CD8-positive, alpha-beta memory T cell (primary cell): ENCODE measurements at places on chromosomes 13 and 19. TPM values are rescaled to one million over a fixed set of nuclear protein-coding genes. Genes with fewer than 3 reads are reported as not detected.

The MRPL4 gene
- 149 TPM for total RNA-seq

The SIGLEC5 gene
- total RNA-seq, result 0.13 TPM

The DNASE2 gene
- 22.4 TPM for total RNA-seq

The ZNF175 gene
- total RNA-seq, result 11.6 TPM

The MATK gene
- total RNA-seq, result 28.1 TPM

- DNase-seq, result no peak
Measured at GRCh38 chr13:47726394-47726793, 274.7 kb downstream of the SUCLA2 start.

DNA sequence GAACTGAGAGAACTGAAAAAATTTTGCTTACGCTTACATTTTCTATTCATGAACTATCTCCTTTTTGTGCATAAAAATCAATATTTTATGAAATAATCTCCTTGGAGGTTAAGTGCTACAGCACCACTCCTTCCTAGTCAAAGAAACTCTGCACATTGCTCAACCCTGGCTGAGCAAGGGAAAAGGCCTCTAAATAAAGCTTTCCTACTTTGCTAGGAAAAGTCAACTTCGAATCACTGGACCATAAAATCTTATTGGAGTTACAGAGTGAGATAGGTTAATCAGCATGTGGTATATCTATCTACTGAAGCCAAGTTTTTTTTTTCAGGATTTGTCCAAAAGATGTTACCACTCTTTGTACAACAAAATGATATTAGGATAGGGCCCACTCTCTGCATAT, 57.5 kb upstream of the HMGB1 start:
- DNase-seq, result no peak

- DNase-seq, result no peak
Measured at GRCh38 chr13:46097015-46097414, 7.8 kb downstream of the CPB2 start.

- no peak for DNase-seq
Measured at GRCh38 chr19:4503132-4503824, 15.0 kb downstream of the PLIN4 start.

DNA sequence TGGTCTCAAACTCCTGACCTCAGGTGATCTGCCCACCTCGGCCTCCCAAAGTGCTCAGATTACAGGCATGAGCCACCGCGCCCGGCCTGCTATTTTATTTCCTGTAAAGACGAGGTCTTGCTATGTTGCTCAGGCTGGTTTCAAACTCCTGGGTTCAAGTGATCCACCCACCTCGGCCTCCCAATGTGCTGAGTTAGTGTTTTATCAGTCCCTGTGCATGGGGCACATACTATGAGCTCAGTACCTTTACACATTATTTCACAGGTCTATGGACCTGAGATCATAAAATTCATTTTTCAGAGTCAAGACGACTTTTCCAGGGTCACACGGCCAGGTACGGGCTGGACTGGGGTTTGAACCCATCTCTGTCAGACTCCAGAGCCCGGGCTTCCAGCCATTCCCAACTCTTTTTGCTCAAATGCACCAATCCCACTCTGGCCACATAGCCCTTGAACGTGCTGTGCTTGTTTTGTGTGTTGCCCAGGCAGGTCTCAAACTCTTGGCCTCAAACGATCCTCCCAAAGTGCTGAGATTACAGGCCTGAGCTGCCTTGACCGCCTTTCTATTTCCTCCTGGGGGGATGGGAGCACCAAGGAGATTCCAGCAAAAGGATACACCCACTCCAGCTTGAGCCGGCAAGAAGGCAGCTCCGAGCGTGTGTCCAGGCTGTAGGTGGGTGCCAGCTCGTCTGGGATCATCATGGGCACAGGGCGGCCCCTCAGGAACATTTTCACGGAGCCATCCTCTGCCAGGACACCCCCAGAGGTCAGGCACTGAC, 1.1 kb downstream of the EML2 start:
- no peak for DNase-seq

DNA sequence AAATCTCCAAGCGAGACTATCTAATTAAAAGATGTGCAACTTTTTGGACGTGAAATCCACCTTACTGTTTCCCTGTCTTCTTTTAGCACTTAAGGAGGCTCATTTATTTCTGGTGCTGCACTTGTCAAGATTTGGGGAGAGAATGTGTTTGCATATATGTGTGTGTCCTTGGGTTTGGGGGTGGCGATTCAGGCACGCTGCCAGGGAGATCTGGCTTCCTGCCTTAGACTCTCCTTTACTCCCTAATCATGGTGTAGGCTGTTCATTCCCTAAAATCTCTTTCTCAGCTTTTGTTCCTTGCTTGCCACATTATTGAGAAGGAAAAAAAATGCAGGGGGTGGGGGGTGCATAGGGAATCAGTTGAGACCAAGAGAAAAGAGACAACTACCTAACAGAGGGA, 271.2 kb downstream of the DCLK1 start:
- no peak for DNase-seq

DNA sequence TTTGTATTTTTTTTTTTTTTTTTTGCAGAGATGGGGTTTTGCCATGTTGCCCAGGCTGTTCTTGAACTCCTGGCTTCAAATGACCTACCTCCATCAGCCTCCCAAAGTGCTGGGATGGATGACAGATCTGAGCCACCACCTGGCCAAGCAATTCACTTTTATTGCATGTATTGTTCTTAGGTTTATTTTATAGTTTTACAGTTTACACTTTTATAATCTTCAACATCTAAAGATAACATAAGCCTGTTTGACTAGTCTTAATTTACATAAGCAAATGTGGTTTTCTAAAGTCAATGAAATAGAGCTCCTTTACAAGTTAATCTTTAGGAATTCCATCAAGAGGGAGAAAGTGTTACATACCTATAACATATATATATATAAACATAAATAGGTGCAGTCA, 9.5 kb upstream of the MPV17L2 start:
- no peak for DNase-seq

DNA sequence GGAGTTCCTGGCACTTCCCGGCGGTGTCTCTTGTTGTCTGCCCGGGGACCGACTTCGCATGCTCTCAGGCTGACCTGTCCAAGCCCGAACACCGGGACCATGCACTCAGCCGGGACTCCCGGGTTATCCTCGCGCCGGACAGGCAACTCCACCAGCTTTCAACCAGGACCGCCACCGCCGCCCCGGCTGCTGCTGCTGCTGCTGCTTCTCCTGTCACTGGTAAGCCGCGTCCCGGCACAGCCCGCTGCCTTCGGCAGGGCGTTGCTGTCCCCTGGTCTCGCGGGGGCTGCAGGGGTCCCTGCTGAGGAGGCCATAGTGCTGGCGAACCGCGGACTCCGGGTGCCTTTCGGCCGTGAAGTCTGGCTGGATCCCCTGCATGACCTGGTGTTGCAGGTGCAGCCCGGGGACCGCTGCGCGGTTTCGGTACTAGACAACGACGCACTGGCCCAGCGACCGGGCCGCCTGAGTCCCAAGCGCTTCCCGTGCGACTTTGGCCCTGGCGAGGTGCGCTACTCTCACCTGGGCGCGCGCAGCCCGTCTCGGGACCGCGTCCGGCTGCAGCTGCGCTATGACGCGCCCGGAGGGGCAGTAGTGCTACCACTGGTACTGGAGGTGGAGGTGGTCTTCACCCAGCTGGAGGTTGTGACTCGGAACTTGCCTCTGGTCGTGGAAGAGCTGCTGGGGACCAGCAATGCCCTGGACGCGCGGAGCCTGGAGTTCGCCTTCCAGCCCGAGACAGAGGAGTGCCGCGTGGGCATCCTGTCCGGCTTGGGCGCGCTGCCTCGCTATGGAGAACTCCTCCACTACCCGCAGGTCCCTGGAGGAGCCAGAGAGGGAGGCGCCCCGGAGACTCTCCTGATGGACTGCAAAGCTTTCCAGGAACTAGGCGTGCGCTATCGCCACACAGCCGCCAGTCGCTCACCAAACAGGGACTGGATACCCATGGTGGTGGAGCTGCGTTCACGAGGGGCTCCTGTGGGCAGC, 661 bp downstream of the FREM2 start:
- no peak for DNase-seq

GRCh38 chr13:75195495-75196146, 286.3 kb downstream of the TBC1D4 start:
- DNase-seq, result no peak
